Globus pallidus (tissue), 1 donor: ENCODE measurements at places on chromosomes 5 and 9.

GRCh38 chr5:66744040-66744439 lies 147.8 kb downstream of the MAST4 start:
- no peak for DNase-seq

DNA sequence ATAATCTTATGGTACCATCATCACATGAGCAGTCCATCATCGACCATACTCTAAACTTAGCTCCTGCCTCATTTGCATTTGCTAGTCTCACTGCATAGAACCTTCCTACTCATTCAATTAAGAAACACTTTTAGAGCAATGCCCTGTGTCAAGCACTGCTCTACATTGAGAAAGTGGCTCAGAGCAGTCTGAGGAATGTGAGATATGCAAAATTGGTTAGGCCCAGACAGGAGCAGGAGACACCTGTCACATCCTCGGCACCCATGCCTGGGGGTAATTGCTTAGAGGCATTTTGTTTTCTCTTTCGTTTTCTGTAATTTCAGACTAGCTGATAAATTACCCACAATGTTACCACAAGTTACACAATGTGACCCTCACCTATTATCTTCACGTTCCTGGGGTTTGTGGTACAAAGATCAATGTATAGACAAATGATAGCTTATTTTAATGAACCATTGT lies 4.9 kb upstream of the RARS1 start:
- no peak for DNase-seq

GRCh38 chr5:42798284-42799240 lies 13.1 kb downstream of the SELENOP start:
- DNase-seq: no peak

DNA sequence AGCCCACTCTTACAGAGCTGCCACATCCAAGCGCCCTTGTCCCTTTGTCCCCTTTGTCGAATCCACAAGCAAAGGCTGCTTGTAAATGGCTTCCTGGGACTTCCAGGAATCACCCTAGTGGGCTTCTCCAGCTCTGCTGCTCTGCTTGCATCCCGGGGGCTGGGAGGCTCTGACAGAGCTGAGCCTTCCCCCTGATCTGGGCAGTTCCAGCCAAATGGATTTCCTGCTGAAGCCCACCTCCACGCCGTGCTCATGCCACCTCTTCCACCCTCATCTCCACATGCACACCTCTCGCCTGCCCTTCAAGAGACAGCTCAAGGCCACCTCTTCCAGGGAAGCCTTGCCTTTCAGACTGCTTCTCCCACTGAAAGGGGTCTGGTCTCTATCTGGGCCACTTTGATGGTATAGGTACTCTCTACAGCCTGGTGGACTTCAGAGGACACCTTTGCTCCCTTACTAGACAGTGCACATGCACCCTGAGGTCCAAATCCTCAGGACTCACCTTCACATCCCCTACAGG lies 106.2 kb downstream of the LHFPL2 start:
- DNase-seq: no peak

DNA sequence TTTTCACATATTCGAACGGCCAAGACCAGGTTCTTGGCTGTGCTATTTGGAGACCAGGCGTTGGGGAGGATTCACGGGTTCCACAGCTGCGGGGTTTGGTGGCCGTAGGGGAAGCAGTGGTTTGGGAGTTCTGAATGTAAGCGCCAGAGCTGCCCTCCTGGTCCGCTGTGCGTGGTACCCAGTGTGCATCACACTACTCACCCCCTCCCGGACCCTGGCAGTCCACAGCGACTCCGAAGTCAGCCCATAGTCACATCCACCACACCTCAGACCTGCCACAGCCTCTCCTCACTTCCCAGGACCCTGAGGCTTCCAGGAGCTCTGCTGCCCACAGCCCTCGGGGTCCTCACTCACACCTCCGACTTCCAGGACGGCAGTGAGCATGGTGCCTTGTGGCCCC lies 26.8 kb downstream of the AMBP start:
- no peak for DNase-seq

GRCh38 chr5:10262121-10262774 lies 12.2 kb downstream of the CCT5 start:
- no peak for DNase-seq

DNA sequence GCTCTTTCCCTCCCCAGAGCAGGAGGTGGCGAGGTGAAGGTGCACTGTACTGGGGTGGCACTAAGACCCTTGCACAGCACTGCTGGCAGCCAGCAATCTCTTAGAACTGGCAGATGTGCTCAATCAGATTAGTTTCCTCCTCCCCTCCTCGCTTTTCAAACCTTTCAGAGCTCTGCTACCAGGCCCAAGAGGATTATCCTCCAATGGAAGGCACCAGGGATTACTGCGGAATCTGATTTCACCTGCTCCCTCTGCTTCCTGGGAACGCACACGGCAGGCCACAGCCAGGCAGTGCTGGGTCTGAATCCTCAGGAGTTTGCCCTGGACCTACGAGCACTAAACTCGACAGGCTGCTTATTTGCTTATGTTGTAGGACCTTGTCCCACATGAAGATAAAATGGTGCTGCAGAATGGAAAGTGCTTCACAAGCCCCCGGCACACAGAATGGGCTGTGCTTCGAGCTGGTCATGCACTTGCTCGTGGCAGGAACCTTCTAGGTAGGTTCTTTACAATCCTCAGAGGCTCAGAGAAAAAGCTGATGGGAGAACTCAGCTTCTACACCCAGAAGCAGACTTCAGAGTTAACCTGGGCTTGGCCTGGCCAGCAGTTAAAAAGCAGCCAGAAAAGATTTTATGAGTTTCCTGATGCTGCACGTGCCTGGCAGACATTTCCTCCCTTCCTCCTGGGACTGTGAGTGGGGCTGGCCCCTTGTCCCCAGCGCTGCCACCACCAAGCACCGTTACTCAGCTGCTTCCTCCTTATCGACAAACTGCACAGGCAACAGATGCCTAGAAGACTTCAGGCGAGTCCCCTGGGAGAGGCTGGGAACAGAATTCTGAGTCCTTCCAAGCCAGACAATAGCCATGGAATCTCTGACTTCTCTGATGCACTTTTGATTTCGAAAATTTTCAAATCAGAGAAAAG lies 33.1 kb downstream of the FABP6 start:
- DNase-seq: no peak

- DNase-seq: no peak
Measured at GRCh38 chr5:72140711-72141110, 33.4 kb downstream of the MAP1B start.

GRCh38 chr5:117473165-117473564 lies 898.5 kb upstream of the SEMA6A start:
- DNase-seq: no peak

- no peak for DNase-seq
Measured at GRCh38 chr5:142974409-142974808, 204.2 kb downstream of the ARHGAP26 start.

DNA sequence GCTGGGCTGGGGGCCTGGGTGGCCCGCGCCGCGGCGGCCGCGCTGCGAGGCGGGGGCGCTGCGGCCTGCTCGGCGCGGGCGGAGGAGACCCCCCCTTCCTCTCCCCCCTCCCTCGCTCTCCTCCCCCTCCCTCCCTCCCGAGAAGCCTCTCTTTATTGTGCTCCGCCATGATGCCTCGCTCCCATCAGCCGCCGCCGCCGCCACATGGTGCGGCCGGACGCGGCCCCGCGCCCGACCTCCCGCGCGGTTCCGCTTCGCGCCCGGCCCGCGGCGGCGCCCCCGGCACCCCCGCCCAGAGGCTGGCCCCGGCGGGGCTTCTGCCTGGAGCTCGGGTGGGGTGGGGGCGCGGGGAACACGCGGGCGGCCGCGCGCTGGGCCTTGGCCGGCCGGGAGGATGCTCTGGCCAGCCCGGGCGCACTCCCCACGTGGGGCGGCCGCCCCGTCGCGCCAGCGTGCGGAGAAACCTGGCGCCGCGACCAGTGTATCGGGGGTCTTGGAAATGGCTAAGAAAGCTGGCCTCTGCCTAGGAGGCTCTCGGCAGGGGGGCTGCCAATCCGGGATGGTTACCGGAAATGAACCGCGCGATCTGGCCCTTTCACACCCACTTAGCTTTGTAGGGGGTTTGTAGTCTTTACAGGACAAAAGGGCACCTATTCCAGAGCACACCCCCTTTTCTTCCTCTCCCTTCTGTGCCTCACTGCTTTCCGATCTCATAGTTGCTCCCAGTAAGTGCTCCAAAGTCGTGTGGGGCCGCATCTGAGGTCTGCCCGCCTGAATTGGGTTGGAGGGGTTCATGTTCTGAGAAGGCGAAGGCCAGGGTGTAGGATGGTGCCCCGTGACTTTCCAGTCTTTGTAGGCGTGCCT lies 1.0 kb downstream of the SET start:
- peak; percentile 69 for DNase-seq

- no peak for DNase-seq
Measured at GRCh38 chr5:158609333-158610050, 490.2 kb downstream of the EBF1 start.
